Large intestine (tissue), 12 donors: ENCODE measurements at places on chromosomes 1 and 21. TPM values are rescaled to one million over a fixed set of nuclear protein-coding genes. Genes with fewer than 3 reads are reported as not detected.
A peak's percentile ranks its signal among the peaks of the same experiment; 100 is the strongest.

The SMIM11 gene
- 11.8 TPM for polyA plus RNA-seq

The ELK4 gene
- 18.2 TPM for polyA plus RNA-seq

The TMEM54 gene
- polyA plus RNA-seq: 27.7 TPM

DNA sequence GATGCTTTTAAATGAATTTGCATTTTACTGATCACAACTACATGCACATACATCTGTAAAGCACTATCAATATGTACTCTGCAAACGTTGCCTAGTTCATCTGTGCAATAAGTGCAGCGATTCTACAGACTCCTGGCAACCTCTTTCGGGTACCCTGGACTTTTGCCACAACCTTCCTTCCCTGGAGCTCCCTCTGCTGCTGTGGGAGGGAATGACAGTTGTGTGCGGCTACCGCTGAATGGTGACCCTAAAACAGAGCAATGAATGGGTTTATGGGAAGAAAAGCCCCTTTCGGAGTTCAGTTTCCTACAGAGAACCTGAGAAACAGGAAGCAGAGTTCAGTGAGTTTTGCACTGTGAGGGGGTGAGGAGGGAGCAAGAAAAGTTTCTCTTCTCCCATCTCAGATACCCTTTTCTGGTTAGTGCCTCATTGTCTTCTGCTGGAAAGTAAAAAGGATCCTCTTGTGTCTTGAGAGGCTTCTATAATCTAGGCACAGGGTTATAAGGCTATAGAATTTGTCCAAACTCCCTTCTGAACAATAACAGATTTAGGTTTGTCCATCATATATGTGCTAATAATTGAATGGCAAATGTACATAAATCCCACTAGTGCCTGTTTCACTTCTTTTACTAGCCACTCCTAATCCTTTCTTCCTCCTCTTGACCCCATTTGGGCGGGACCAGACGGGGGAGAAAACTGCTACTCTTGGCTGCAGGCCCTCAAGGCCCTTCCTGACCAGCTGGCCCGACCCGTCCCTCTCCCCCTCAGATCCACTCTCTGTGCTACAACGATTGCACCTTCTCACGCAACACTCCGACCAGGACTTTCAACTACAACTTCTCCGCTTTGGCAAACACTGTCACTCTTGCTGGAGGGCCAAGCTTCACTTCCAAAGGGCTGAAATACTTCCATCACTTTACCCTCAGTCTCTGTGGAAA is 19.8 kb upstream of the SARS1 start:
- no peaks in the 10 kb centered on the region for H3K4me1 ChIP-seq
- DNase-seq: peak; percentile 47
- H3K27me3 ChIP-seq: no peaks in the 10 kb centered on the region
- H3K4me3 ChIP-seq: no peak overlapping the region

GRCh38 chr1:65229201-65229600 is 80.1 kb upstream of the DNAJC6 start:
- no peak overlapping the region for H3K27ac ChIP-seq
- peaks cover 8% of the 10 kb centered on the region for H3K4me1 ChIP-seq
- H3K36me3 ChIP-seq: peaks cover 5% of the 10 kb centered on the region

- no peaks in the 10 kb centered on the region for H3K27me3 ChIP-seq
- H3K27ac ChIP-seq: no peak overlapping the region
- H3K4me1 ChIP-seq: peaks cover 20% of the 10 kb centered on the region
- no peaks in the 10 kb centered on the region for H3K36me3 ChIP-seq
- H3K4me3 ChIP-seq: no peak overlapping the region
Observed at GRCh38 chr1:160659566-160659965, 12.7 kb upstream of the SLAMF1 start.

GRCh38 chr1:20400341-20401177 is 85.5 kb downstream of the CAMK2N1 start:
- peaks cover 62% of the 10 kb centered on the region for H3K27me3 ChIP-seq
- no peak overlapping the region for H3K4me3 ChIP-seq
- no peaks in the 10 kb centered on the region for H3K36me3 ChIP-seq

DNA sequence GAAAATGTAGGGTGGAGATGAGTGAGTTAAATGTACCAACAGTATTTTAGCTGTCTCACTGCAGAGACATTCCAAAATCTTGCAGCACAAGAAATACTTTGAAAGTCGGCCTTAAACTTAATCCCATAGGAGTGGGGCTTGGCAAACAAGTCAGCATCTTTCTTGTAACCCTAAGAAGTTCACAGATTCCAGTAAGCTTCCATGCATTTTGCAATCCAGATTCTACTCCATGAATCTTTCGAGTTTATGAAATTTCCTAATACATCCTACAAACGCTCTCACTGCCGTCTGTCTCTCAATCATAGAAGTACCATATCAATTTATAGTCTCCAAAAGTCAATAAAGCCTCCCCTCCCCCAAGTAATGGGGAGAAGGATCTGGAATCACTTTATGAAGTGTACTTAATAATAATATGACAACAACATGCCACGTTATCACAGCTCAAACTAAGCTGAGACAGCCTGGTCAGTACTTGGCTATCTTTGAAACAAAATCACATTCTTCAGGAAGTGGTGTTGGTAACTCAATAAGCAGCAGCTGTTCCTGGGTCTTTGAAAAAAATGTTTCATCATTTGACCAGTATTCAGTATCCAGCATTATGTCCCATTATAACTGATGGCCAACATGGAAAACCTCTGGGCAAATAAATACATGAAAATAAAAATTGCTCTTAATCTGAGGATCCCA is 317.4 kb upstream of the RUNX1 start:
- DNase-seq: no peak
- H3K4me3 ChIP-seq: no peak overlapping the region
- H3K4me1 ChIP-seq: no peaks in the 10 kb centered on the region
- no peak overlapping the region for H3K27ac ChIP-seq

DNA sequence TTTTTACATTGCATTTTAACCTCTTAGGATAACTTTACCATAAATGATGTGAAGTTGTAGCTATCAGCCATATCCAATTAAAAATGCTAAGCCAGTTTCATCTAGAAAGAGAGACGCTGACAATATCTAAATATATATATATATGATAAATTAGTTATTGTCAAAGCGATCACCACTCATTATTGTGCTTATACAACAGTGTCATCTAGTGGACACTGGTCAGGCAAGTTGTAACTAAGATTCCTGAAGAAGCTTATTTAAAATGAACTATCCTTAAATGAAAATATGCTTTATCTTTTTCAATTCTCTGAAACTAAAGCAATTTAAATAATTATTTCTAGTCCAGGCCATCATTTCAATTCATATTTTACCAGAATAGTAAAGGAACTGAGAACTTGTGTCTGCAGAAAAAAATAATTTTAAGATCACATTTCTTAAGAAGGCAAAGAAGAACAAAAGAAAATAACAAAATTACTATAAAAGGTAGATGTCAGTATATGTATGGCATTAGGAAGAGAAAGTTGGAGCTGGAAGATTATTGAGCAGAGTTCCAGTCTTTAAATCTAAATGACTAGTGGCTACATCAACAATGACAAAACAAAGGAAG is 193.3 kb upstream of the SNX7 start:
- H3K4me1 ChIP-seq: no peaks in the 10 kb centered on the region
- peak; percentile 10 for DNase-seq
- no peaks in the 10 kb centered on the region for H3K36me3 ChIP-seq
- no peaks in the 10 kb centered on the region for H3K27me3 ChIP-seq
- H3K27ac ChIP-seq: no peak overlapping the region

GRCh38 chr1:232150770-232151548 is 479.0 kb downstream of the SIPA1L2 start:
- H3K4me1 ChIP-seq: peaks cover 4% of the 10 kb centered on the region
- no peak overlapping the region for H3K4me3 ChIP-seq
- no peak for DNase-seq
- H3K27ac ChIP-seq: no peak overlapping the region

- no peaks in the 10 kb centered on the region for H3K36me3 ChIP-seq
- H3K4me1 ChIP-seq: no peaks in the 10 kb centered on the region
- H3K4me3 ChIP-seq: no peak overlapping the region
- DNase-seq: no peak
- no peaks in the 10 kb centered on the region for H3K27me3 ChIP-seq
Observed at GRCh38 chr1:51100264-51100880, 1.7 kb upstream of the C1orf185 start.
